ENCODE measurements at places on chromosomes 11 and 22.
A peak's percentile ranks its signal among the peaks of the same experiment; 100 is the strongest.

DNA sequence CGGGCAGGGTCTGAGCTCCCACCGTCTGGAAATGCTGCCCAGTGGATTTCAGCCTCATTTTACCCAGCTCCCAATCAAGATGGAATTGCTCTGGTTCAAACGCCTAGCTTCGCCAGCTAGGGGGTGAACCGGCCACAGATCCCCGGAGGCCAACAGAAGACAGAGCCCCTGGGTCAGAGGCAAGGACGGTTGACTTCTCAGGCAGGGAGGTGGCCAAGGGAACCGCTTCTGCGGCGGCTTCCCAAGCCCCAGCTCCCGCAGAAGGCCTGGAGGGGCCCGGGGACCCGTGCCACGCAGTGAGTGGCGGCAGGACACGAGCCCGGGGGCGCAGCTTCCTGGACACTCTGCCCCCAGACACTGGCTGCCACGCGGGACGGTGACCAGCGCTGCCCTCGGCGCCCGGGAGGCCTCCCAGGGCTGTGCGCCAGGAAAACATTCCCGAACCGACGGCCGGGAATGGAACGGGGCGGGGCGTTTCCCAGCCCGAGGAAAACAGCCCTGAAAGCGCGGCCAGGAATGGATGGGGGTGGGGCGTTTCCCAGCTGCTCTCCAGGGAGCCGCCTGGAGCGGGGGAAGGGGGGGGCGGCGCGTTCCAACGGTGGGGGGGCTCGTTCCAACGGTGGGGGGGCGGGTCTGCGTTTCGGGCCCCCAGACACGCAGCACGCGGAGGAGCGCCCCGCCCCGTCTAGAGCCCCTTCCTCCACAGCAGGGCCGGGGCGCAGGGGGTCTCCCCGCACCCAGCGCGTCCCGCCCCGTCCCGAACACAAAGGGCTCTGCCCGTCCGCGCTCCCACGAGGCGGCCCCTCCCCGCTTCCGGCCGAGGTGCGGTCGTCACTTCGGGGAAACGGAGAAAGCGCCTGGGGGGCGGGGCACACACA lies 13.5 kb upstream of the B4GALNT4 start:
- DNase-seq: peak; percentile 83

DNA sequence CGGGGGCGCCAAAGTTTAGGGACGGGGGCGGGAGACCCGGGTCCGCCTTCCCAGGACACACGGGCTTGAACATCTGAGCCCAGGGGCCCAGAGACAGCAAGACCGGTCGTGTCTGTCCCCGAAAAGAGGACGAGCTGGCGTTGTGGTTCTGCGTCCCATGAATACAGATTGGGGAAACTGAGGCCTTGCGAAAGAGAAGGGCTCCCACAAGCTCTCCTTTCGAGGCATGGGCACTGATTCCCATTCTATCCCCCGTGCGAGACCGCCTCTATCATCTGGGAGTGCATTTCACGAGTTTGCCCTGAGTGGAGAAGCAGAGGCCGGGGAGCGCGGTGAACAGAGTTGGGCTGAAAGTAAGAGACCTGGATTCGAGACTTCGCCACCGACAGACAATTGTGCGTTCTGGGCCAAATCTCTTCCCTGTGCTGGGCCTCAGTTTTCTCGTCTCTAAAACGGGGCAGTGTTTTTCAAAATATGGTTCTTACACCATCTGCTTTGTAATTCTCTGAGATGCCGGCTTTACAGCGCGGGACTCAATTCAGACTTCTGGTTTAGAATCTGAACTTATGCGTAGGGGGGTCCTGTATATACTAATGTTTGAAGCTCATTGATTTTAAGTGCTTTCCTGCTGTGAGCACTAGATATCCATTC lies 471 bp downstream of the RNF185 start:
- DNase-seq: no peak

DNA sequence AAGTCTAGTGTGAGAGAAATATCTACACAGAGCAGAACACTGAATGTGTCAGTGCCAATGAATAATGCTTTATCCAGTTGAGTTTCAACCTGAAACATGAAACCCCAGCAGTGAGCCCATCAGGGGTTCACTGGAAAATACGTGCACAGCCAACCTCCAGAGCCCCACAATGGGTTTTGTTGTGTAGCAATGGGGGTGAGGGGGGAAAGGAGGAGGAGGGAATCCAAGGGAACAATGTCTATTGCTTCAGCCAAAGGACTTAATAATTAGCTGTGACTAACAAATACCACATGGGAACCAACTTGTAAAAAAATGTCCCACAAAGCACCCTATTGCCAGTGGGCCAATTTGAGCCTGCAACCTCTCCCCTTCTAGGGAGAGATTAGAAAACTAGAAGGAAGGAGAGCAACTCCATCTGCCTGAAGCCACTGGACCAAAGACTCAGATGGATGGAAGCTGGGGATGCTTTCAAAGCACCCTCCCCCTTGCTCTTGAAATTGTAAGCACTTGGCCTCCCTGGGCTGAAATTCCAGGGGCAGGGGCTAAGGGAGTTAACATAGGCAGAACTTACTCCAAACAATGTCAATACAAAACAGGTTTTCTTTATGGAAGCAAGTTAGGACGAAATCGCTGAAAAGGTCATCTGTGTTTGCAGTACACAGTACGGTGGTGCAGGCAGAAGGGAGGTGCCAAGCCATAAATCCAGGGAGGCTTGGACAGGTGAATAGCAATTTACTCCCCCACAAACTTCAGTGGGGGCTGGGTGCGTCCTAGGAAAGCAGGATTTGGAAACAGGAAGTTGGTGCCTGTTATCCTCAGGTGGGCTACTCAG lies 99.8 kb downstream of the ARL14EP start:
- DNase-seq: no peak

- DNase-seq: no peak
Observed at GRCh38 chr11:120079750-120080610, 57.9 kb downstream of the TRIM29 start.

- no peak for DNase-seq
Observed at GRCh38 chr11:64648551-64648950, 57.5 kb downstream of the SLC22A12 start.

GRCh38 chr11:80365076-80365725 lies 924.4 kb upstream of the TENM4 start:
- no peak for DNase-seq

- DNase-seq: no peak
Observed at GRCh38 chr11:507727-508515, 879 bp upstream of the RNH1 start.

All from CD4-positive, alpha-beta T cell treated with Interleukin-15 for 4 hours (primary cell).